ENCODE measurements at places on chromosomes 16 and 17. TPM values are rescaled to one million over a fixed set of nuclear protein-coding genes. Genes with fewer than 3 reads are reported as not detected.

MRPL12 gene
- total RNA-seq: 9.8 TPM

CDH3 gene
- total RNA-seq: 1,334 TPM

TEKT3 gene
- total RNA-seq: not detected

CD79B gene
- total RNA-seq: not detected

GJD3 gene
- total RNA-seq: not detected

JPH3 gene
- not detected for total RNA-seq

GNAO1 gene
- total RNA-seq: 0.24 TPM

RBL2 gene
- total RNA-seq: 43.9 TPM

WNT3 gene
- 1.1 TPM for total RNA-seq

SPIRE2 gene
- total RNA-seq: 2.4 TPM

Measured in tracheal epithelial cell (primary cell).